ENCODE measurements at places on chromosomes 6 and 20.

GRCh38 chr6:102023977-102024657 lies 630.6 kb downstream of the GRIK2 start:
- no peak for DNase-seq

- no peak for DNase-seq
These were observed 14.1 kb downstream of the MYBL2 start for GRCh38 chr20:43680981-43681380.

- peak; percentile 19 for DNase-seq
These were observed 229.8 kb downstream of the FRK start for GRCh38 chr6:115830895-115831294.

- no peak for DNase-seq
These were observed 30.8 kb downstream of the AGPAT4 start for GRCh38 chr6:161242779-161243693.

DNA sequence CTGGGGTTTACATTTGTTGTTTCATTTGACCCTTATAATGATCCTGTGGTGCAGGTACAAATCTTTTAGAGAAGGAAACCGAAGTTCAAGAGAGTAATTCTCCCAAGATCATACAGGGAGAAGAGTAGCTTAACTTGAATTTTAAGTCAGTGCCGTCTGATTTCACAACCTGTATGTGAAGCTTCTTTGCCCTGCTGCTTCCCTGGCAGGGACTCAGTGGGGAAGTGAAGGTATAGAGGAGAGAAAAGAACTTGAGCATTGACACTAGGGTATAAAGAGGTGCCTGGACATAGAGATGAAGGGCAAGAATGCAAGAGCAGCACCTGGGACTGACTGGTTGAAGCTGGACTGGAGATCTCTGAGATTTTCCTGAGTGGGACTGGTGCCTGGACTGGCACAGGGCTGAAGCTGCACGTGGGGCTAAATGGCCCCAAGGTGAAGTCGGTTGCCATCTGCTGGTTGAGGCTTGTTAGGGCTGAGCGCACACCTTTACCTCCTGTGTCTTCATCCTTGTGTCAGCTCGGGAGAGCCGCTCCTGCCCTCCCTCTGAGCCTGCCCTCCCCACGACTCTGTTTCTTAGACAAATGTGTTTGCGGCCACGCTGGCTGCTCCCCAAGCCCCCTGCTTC lies 41.8 kb downstream of the FARS2 start:
- peak; percentile 30 for DNase-seq
